Fibroblast of the aortic adventitia (primary cell): ENCODE measurements at places on chromosomes 5 and 9. TPM values are rescaled to one million over a fixed set of nuclear protein-coding genes. Genes with fewer than 3 reads are reported as not detected.

The SIT1 gene
- 0.18 and 1.6 TPM in 2 replicates for total RNA-seq

The PTCH1 gene
- total RNA-seq, result 2.1 and 9.4 TPM in 2 replicates

The HSD17B3 gene
- total RNA-seq, result not detected in 2 replicates

The FSTL4 gene
- total RNA-seq, result not detected in 2 replicates

The HAVCR2 gene
- total RNA-seq, result 0.36 TPM in 1 of 2 replicates, not detected in the other

The HACD4 gene
- total RNA-seq, result 0.82 and 4.8 TPM in 2 replicates

The RFESD gene
- total RNA-seq, result 0.33 and 4.7 TPM in 2 replicates

The INSYN2B gene
- total RNA-seq, result 7.8 and 19.7 TPM in 2 replicates

The PCDHA3 gene
- 0.27 and 0.49 TPM in 2 replicates for total RNA-seq

The QRFP gene
- not detected in 2 replicates for total RNA-seq

The ORM2 gene
- not detected in 2 replicates for total RNA-seq

The TMEM252 gene
- total RNA-seq, result not detected in 2 replicates

The TMEM174 gene
- not detected in 2 replicates for total RNA-seq

The GLDC gene
- total RNA-seq, result 0.65 and 1.8 TPM in 2 replicates

The PSMB7 gene
- total RNA-seq, result 59.2 and 209 TPM in 2 replicates

The CCNO gene
- total RNA-seq, result 0.18 TPM in 1 of 2 replicates, not detected in the other

The NPR3 gene
- 2.8 and 23.7 TPM in 2 replicates for total RNA-seq

The PTPRD gene
- 11.5 and 13.7 TPM in 2 replicates for total RNA-seq

The PCDHB3 gene
- 0.27 and 0.74 TPM in 2 replicates for total RNA-seq

The SPINK7 gene
- 0.41 TPM in 1 of 2 replicates, not detected in the other for total RNA-seq

The C9 gene
- total RNA-seq, result not detected in 2 replicates

The DOCK2 gene
- 0.65 and 4.6 TPM in 2 replicates for total RNA-seq

The GRXCR2 gene
- total RNA-seq, result 0.09 TPM in 1 of 2 replicates, not detected in the other

The ACOT12 gene
- 0.27 TPM in 1 of 2 replicates, not detected in the other for total RNA-seq

The DDX4 gene
- not detected in 2 replicates for total RNA-seq
